ENCODE measurements at places on chromosomes 11 and 22.
A peak's percentile ranks its signal among the peaks of the same experiment; 100 is the strongest.

- peaks cover 17% of the 10 kb centered on the region for H3K27me3 ChIP-seq
- no peak for DNase-seq
- H3K4me1 ChIP-seq = peaks cover 22% of the 10 kb centered on the region
- no peak overlapping the region for H3K4me3 ChIP-seq
- H3K36me3 ChIP-seq = no peaks in the 10 kb centered on the region
- no peak overlapping the region for H3K27ac ChIP-seq
Observed at GRCh38 chr11:72609476-72609875, 64.7 kb downstream of the PDE2A start.

- H3K27me3 ChIP-seq = no peaks in the 10 kb centered on the region
- H3K4me1 ChIP-seq = peaks cover 2% of the 10 kb centered on the region
- H3K27ac ChIP-seq = no peak overlapping the region
- no peak overlapping the region for H3K4me3 ChIP-seq
Observed at GRCh38 chr11:60589611-60590010, 74.4 kb downstream of the MS4A13 start.

DNA sequence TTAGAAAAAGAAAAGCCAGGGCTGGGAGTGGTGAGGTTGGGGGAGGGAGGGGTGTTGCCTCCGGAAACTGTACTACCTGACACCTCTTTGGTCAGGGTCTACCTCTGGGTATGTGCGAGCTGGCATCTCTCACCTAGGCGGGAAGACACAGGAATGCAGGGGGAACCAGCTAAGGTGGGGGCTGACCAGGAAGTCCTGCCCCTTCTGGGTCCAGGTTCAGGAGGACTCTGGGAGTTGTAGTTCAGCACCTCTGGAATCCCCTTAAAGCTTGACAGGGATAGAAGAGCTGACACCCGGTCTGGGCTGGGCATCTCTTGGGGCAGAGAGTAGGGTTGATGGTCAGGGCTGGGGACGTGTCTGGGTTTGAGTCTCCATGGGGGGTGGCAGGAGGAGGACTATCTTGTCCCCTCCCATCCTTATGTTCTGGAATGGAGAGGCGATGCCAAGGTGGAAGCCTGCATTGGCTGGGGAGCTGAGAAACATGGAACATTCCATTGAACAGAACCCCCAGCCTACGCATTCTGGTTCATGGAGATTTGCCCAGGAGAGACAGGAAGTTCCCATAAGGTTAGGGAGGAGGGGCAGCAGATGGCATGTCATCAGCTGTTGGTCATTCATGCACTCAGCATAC, 2.1 kb upstream of the KIAA1671 start:
- no peak overlapping the region for H3K4me3 ChIP-seq
- no peak for DNase-seq
- H3K36me3 ChIP-seq = peaks cover 1% of the 10 kb centered on the region
- no peak overlapping the region for H3K27ac ChIP-seq
- peaks cover 34% of the 10 kb centered on the region for H3K27me3 ChIP-seq

- no peak overlapping the region for H3K4me3 ChIP-seq
- H3K4me1 ChIP-seq = peaks cover 16% of the 10 kb centered on the region
- no peak for DNase-seq
- no peaks in the 10 kb centered on the region for H3K27me3 ChIP-seq
- peaks cover 3% of the 10 kb centered on the region for H3K36me3 ChIP-seq
- no peak overlapping the region for H3K27ac ChIP-seq
Observed at GRCh38 chr11:10418259-10418949, 36.7 kb upstream of the AMPD3 start.

GRCh38 chr11:57474803-57475115, 14.4 kb downstream of the RTN4RL2 start:
- no peaks in the 10 kb centered on the region for H3K36me3 ChIP-seq
- peaks cover 25% of the 10 kb centered on the region for H3K4me1 ChIP-seq
- H3K4me3 ChIP-seq = no peak overlapping the region
- H3K27ac ChIP-seq = no peak overlapping the region
- H3K27me3 ChIP-seq = peaks cover 12% of the 10 kb centered on the region

GRCh38 chr11:127275774-127276173, 275.2 kb upstream of the KIRREL3 start:
- DNase-seq = no peak
- no peaks in the 10 kb centered on the region for H3K4me1 ChIP-seq
- no peak overlapping the region for H3K27ac ChIP-seq
- no peaks in the 10 kb centered on the region for H3K27me3 ChIP-seq
- H3K4me3 ChIP-seq = no peak overlapping the region

DNA sequence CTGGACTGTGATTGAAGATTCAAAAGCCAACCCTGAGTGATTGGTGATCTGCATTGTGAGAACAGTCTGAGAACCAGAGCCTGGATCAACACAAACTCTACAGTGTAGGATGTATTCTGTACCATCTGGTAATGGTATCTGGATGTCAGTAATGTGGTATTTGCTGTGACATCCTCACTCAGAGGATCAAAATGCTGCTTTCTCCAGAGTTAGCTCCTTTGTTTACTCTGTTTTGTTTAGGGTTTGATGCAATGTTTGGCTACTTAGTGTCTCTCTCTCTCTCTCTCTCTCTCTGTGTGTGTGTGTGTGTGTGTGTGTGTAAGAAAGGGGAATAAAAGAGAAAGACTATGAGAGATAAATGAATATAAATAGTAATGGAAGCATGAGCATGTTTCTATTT, 24.3 kb downstream of the CASP4 start:
- peak overlapping the region; percentile 82 for H3K27ac ChIP-seq
- H3K4me1 ChIP-seq = peaks cover 8% of the 10 kb centered on the region
- H3K4me3 ChIP-seq = no peak overlapping the region
- no peaks in the 10 kb centered on the region for H3K27me3 ChIP-seq
- peaks cover 46% of the 10 kb centered on the region for H3K36me3 ChIP-seq

- H3K36me3 ChIP-seq = peaks cover 1% of the 10 kb centered on the region
- H3K27me3 ChIP-seq = peaks cover 13% of the 10 kb centered on the region
- H3K4me1 ChIP-seq = no peaks in the 10 kb centered on the region
- DNase-seq = no peak
Observed at GRCh38 chr11:134760299-134760698, 348.3 kb upstream of the B3GAT1 start.

GRCh38 chr11:86931548-86932258, 23.5 kb downstream of the FZD4 start:
- H3K27ac ChIP-seq = no peak overlapping the region
- H3K27me3 ChIP-seq = no peaks in the 10 kb centered on the region
- no peak overlapping the region for H3K4me3 ChIP-seq
- H3K4me1 ChIP-seq = no peaks in the 10 kb centered on the region

DNA sequence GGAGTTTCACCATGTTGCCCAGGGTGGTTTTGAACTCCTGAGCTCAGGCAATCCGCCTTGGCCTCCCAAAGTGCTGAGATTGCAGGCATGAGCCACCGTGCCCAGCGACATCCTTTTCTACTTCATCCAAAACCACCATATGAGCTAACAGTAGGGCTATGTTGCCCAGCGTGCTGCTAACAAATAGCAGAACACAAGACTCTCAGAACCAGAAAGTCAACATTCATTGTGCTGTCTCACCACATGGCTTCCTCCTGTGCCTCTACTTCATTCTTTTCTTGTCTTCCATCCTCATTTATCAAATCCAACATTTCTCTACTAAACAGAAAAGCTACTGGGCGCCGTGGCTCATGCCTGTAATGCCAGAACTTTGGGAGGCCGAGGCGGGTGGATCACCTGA, 12.0 kb upstream of the DENND5A start:
- H3K4me1 ChIP-seq = peaks cover 7% of the 10 kb centered on the region
- H3K4me3 ChIP-seq = no peak overlapping the region
- no peak overlapping the region for H3K27ac ChIP-seq
- no peak for DNase-seq
- no peaks in the 10 kb centered on the region for H3K36me3 ChIP-seq

DNA sequence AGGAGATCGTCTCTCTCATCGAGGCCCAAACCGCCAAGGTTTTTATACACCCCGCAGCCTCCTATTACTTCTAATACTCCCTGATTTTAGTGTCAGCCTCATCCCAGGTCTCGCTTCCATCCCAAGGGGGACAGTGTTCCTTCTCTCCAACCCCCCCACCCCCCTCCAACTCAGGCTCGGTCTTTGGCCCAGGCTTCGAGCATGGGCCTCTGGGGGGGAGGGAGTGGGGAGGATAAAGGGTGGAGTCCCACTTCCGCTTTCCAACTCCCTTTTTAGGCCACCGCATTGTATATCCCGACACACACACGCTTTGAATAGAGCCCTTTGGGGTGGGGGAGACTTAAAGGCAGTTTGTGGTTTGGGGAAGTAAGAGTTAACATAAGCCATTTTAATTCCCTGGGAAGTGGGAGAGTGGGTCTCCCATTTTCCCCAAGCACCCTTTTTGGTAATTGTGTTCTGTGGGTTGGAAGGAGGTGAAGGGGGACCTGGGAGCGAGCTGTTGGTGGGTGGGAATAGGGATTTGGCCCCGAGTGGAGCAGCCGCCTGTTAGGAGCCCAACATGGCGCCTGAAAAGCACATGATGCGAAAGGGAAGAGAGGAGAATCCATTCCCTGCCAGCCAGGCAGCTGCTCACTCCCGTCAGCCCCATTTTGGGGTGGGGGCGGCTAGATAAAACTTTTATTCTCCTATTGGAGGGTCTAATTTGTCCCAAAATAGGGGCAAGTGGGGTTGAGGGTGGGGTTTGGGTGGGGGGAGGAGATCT, 844 bp downstream of the PCF11 start:
- H3K4me3 ChIP-seq = peak overlapping the region; percentile 93
- H3K27ac ChIP-seq = peak overlapping the region; percentile 98
- peak; percentile 38 for DNase-seq
- peaks cover 26% of the 10 kb centered on the region for H3K4me1 ChIP-seq
- H3K36me3 ChIP-seq = peaks cover 20% of the 10 kb centered on the region

- no peak overlapping the region for H3K4me3 ChIP-seq
- H3K4me1 ChIP-seq = peaks cover 37% of the 10 kb centered on the region
- H3K27me3 ChIP-seq = no peaks in the 10 kb centered on the region
- H3K36me3 ChIP-seq = peaks cover 21% of the 10 kb centered on the region
- no peak for DNase-seq
- H3K27ac ChIP-seq = peak overlapping the region; percentile 45
Observed at GRCh38 chr11:108732395-108732794, 67.5 kb downstream of the DDX10 start.

DNA sequence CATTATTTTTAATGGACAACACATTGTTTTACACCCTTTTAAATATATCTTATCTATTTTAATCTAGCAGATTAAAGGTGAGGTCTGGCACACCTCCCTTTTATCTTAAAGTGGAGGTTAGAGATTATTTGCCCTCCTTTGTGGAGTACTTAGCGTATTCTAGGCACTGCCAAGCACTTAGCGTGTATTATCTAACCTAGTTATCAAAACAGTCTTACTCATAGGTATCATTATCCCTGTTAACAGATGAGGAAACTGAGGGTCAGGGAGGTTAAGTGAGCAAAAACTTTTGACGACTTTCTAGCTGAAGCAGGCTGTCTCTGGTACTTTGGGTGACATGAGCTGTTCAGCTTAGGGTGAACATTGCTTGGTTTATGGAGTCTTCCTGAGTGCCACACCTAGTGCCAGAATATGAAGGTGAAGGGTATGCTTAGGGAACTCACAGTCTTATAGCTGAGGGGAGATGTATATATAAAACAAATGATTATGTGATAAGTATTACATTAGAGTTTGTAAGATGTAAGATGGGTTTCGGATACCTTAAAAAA, 55.0 kb downstream of the ZNRF3 start:
- H3K27ac ChIP-seq = no peak overlapping the region
- H3K4me1 ChIP-seq = no peaks in the 10 kb centered on the region
- DNase-seq = no peak

- peaks cover 17% of the 10 kb centered on the region for H3K4me1 ChIP-seq
- DNase-seq = no peak
- H3K36me3 ChIP-seq = peaks cover 27% of the 10 kb centered on the region
- H3K27ac ChIP-seq = no peak overlapping the region
- H3K4me3 ChIP-seq = no peak overlapping the region
Observed at GRCh38 chr22:20573833-20574615, 66.6 kb downstream of the MED15 start.

GRCh38 chr11:43984519-43985385, 42.3 kb downstream of the C11orf96 start:
- no peaks in the 10 kb centered on the region for H3K36me3 ChIP-seq
- no peak for DNase-seq
- H3K27me3 ChIP-seq = peaks cover 14% of the 10 kb centered on the region

- DNase-seq = no peak
- H3K4me1 ChIP-seq = peaks cover 7% of the 10 kb centered on the region
- H3K27me3 ChIP-seq = peaks cover 9% of the 10 kb centered on the region
- no peaks in the 10 kb centered on the region for H3K36me3 ChIP-seq
- no peak overlapping the region for H3K4me3 ChIP-seq
Observed at GRCh38 chr22:20238901-20239675, 29.0 kb downstream of the RTN4R start.

- H3K27ac ChIP-seq = no peak overlapping the region
- no peak for DNase-seq
- no peaks in the 10 kb centered on the region for H3K27me3 ChIP-seq
- H3K4me3 ChIP-seq = no peak overlapping the region
- H3K4me1 ChIP-seq = peaks cover 32% of the 10 kb centered on the region
Observed at GRCh38 chr11:60902625-60903024, 3.8 kb downstream of the PRPF19 start.

DNA sequence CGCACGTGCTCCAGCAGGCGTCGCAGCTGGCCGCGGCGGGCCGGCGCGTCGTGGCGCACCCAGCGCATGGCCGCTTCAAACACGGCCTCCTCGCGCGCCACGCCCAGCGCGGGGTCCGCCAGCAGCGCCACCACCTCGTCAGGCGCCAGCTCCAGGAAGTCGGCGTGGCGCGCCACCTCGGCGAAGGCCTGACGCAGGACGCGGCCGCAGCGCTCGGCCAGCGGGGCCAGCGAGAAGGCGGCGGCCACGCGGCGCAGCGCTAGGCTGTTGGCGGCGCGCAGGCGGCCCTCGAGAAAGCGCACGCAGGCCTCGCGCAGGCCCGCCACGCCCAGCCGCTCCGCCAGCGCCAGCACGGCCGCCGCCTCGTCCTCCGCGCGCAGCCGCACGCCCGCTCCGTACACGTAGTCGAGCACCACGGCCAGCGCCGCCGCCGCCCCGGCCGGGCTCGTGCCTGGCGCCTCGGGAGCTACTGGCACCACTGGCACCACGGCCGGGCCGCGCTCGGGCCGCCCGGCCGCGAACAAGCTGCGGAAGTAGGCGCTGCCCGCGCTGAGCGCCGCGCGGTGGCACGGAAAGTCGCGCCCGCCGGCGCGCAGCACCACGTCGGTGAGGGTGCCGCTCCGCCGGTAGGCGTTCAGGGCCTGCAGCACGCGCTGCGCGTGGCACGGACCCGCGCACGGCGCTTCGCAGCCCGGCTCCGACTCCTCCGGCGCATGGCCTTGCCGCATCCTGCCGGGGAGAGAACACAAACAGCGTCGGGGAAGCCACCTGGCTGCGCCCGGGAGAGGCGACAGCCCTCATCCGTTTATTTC, 2.9 kb downstream of the KLHL35 start:
- H3K36me3 ChIP-seq = peaks cover 8% of the 10 kb centered on the region
- H3K4me3 ChIP-seq = peak overlapping the region; percentile 97
- DNase-seq = peak; percentile 60
- H3K27ac ChIP-seq = peak overlapping the region; percentile 51
- peaks cover 20% of the 10 kb centered on the region for H3K4me1 ChIP-seq
- peaks cover 32% of the 10 kb centered on the region for H3K27me3 ChIP-seq
